IMR-90 (cell line): ENCODE measurements at places on chromosomes 16 and 17. TPM values are rescaled to one million over a fixed set of nuclear protein-coding genes. Genes with fewer than 3 reads are reported as not detected.

DNA sequence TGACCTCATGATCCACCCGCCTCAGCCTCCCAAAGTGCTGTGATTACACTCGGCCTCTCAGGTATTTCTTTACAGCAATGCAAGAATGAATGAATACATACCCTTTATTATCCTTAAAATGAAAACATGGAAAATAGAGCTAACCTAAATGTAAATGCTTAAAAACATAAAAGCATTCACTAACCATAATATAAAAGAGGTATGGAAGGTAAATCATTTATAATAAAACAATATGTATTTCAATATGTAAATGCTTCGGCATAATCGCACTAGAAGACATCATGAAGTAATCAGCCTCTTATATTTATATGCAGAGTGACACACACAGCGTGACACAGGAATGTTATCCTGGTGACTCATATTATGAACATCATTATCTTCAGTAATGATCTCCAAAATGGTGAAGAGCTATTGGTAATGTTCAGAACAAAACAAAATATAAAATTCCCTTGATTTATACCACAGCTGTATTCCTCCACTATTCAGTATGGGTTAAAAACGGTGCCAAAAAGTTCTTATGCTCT is 53.9 kb downstream of the AIPL1 start:
- DNase-seq: no peak

- DNase-seq: peak; percentile 49
Observed at GRCh38 chr17:81398176-81398831, 3.0 kb downstream of the BAHCC1 start.

GRCh38 chr17:17874478-17874877 is 37.7 kb upstream of the SREBF1 start:
- DNase-seq: peak; percentile 92

FADS6 gene
- polyA plus RNA-seq: not detected in 2 replicates

TNP2 gene
- not detected in 2 replicates for polyA plus RNA-seq

NTN1 gene
- 0.07 and 0.11 TPM in 2 replicates for polyA plus RNA-seq
